ENCODE measurements at places on chromosomes 1 and 21. TPM values are rescaled to one million over a fixed set of nuclear protein-coding genes. Genes with fewer than 3 reads are reported as not detected.

DNA sequence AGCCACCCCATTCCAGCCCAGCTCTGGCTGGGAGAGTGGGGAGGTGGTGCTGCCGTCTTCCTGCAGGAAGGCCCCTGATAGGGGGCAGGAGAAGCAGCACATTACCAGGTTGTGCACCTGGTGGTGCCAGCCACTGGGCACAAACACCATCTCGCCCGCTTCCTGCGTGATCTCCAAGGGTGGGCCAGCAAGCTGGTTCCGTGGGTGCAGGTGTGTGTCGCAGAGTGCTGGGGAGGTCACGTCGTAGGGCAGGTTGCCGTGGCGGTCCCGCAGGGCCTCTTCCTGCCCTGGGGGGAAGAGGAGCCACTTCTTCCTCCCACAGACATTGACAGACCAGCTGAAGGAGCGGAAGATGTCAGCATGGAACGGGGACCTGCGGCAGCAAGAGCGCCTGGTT is 1.8 kb downstream of the JMJD4 start:
- DNase-seq: no peak

DNA sequence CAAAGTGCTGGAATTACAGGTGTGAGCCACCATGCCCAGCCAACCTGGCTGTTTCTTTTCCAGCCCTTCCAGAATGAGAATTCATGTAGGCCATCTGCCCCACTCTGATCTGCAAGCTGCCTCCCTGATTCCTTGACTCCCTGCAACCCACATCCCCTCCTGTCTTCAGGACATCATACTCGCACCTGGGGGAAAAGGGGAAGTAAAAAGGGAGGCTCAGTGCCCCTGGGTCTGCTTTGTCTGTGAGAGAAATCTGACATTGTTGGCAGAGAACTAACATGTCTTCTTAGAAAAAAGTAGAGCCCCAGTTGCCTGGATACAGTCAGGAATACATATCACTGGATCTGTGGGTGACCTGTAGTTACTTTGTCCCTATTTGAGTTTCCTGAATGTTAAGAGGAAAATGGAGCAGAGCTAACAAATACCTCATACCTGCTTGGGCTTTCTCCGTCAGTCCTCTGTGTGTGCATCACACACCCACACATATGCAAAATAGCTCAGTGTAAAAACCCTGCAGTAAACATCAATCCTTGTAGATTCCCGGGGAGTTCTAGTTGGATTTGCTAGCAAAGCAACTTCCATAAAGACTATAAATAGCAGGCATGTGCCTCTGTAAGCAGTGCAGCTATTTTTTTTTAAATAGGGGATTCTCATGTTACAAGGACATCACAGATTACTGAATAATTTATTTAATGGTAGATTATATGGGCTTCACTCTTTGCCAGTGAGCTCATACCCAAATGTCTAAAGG is 62.9 kb downstream of the TEX35 start:
- DNase-seq: no peak

- DNase-seq: no peak
Observed at GRCh38 chr1:246372559-246372958, 134.5 kb downstream of the SMYD3 start.

DNA sequence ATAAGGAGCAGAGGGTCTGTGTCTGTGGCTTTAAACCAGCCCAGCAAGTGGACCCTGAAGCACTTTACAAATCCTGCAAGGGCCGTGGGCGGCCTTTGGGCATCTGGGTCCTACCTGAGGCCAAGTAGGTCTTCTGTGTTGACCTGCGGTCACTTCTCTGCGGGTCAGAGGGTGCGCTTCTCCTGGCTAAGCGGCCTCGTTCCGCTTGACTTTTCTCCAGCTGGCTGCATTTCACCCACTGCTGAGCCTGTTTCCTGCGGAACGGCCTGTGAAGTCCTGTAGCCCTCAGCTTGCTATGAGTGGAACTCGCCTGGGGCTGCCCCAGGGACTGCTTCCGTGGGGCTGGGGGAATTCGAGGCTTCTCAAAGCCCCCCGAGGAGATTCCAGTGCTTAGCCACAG is 43.3 kb downstream of the SLC37A1 start:
- no peak for DNase-seq

GRCh38 chr21:15160136-15160535 is 95.3 kb upstream of the NRIP1 start:
- DNase-seq: no peak

DNA sequence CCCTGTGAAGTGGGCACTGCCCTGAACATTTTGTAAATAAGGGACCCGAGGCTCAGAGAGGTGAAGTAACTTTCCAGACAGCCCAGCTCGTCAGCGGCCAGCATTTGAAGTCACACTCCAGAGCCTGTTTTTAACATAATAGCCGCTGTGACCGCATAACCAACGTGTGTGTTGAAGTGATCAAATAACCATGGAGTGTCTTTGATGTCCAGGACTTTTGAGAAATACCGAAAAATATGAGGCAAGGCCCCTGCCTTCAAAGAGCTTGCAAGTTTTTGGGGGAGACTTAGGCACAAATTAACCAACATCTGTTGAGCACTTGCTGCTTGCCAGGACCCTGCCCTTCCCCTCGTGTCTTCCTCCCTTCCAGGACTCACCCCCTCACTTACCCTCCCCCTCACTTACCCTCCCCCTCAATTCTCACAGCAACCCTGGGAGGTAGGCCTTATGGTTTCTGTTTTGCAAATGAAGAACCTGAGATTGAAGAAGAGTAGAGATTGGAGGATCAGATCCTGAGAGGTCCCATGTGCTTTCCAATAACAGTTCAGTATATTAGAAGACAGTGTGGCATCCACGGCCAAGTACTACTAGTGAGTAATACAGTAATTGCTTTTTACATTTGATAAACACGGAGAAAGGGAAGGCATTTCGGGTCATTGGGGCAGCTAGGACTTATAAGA is 1.3 kb upstream of the SLC16A1 start:
- peak; percentile 68 for DNase-seq

DNA sequence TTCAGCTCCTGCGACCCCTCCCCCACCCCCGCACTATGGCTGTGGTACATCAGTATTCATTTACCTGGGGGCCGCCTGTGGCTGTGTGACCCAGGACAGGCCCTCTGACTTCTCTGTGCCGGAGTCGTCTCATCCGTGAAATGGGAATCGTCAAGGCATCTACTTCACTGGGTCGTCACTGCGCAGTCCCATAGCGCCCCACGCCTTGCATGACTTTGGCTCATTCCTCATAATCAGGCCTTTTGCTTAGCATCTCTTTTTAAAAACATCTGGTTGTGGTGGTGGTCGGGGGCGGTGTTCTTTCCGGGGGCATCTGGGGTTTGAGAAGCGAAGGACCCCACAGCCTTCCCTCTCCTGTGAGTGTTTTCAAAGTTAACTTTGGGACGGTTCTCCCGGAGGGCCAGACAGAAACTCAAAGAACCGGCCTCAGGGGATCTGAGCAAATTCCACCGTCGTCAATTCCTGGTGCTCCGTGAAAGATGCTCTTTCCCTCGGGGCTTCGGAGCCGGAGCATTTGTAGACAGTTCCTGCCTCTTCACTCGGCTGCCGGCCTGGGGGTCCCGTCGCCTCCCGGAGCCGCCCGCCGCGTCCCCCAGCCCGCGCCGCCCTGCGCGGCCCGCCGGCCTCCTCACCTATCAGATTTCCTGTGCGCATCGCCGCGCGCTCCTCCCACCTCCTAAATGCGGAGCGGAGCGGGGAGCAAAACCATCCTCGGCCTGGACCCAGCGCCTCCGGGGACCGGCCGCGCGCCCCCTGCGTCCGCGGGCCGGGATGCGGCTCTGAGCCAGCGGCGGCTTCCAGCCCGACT is at the start of gene B3GALT5:
Gene B3GALT5 (plus strand): TSS at position 708 of the 808 bp plus-strand sequence. CDS start 47,620 bp downstream, outside the sequence.
- DNase-seq: no peak

DNA sequence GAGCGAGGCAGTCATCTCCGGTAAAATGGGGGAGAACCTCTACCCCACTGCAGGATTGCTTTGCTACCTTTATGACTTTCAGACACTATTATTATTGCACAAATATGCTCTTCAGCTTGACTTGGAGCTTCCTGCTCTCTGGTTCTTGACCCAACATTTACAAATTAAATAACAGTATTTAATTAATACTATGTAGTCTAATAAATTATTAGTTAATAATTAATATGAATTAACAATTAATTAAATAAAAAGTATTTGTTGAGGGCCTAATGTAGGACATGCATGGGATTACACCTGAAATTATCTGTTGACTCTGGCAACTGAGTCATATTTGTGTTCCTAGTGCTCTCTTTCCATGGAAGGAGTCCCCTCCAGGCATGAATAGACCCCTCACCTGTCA is 359.9 kb downstream of the SIPA1L2 start:
- no peak for DNase-seq

- DNase-seq: no peak
Observed at GRCh38 chr21:35333831-35334618, 284.9 kb upstream of the RUNX1 start.

DNA sequence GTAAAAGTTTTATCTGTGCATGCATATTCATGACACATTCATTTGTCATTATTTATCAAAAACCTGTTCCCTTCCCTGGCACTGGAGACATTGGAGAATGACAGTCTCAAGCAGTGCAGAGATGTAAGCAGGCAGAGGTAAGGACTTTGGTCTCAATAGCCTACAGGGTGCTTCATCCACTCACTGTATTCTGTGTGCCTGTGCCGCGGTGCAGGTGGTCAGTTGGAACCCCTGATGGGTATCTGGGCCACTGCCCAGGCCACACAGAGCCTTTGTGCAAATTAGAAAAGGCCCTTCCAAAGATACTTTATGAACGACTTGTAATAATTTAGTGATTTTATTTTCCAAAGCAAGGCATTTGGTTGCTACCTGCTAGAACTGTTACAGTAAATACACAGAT is 44.0 kb downstream of the CDC42 start:
- DNase-seq: no peak

GRCh38 chr21:42247716-42248115 is 28.8 kb downstream of the ABCG1 start:
- no peak for DNase-seq

GRCh38 chr1:99623554-99623953 is 22.4 kb upstream of the PALMD start:
- no peak for DNase-seq

DNA sequence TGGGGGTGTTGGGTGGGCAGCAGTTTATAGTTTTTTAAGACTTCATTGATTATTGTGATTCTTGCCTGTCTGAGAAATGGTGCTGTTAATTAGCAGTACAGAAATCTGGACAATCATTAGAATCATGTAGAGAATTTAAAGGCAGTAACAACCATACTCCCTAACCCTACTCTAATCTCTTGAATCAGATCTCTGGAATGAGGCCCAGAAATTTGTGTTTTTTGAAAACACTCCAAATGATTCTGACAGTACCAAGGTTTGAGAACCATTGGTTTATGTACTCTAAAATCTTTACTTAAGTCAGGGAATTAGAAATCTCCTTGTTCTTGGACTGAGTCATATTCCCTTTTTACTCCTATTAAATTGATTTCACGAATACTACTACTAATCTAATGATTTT is 24.0 kb downstream of the FNBP1L start:
- no peak for DNase-seq

DNA sequence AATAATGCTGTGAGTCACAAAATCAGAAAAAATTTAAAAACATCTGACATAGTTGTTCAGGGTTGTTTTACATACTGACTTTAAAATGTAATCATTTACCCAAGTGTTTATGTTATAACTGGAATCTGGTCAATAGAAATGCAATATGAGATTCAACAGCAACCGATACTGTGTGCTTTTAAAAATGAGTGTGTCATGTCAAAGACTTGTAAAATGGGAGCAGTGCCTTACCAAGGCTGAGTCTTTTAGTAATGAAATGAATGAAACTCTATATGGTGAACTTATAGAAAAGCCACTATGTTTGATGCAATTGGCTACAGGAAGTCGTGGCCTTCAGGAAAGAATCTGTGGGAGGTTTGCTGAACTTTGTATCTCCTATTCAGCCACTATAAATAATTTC is 570.2 kb downstream of the DPYD start:
- DNase-seq: no peak

DNA sequence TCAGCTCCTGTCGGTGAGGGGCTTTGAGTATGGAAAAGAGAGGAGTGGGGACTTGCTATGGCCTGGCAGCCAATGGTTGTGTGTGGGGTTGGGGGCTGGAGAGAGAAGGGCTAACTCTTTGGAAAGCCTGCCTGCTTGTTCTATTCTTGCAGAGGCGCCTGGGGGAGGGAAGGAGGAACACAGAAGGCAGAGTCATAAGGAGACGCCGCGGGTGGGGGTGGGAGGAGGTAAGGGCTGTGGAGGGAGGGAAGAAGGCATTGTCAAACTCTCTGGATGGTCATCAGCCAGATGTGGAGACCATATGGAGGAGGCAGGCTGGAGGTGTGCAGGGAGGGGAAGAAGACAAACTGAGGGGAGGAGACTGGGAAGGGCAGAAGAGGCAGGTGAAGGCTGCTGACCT is 70.0 kb downstream of the PLXNA2 start:
- DNase-seq: no peak

GRCh38 chr1:209672705-209673630 is 2.2 kb upstream of the G0S2 start:
- DNase-seq: peak; percentile 60

- no peak for DNase-seq
Observed at GRCh38 chr1:174884038-174884437, 115.7 kb upstream of the CACYBP start.

DNA sequence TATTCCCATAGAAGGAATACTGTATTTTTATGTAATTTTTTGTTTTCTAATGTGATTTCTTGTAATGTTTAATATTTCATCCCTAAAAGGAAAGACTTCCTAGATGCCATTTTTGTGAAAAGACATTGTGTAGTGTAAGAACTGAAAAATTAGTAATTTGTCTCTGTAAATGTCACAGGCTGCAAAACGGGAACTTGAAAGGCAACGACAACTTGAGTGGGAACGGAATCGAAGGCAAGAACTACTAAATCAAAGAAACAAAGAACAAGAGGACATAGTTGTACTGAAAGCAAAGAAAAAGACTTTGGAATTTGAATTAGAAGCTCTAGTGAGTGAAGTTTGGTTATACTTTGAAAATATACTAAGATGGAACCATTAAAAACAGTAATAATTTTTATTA is 132.2 kb downstream of the ITSN1 start:
- DNase-seq: no peak

- no peak for DNase-seq
Observed at GRCh38 chr1:160103658-160104408, 5.4 kb upstream of the IGSF8 start.

DNA sequence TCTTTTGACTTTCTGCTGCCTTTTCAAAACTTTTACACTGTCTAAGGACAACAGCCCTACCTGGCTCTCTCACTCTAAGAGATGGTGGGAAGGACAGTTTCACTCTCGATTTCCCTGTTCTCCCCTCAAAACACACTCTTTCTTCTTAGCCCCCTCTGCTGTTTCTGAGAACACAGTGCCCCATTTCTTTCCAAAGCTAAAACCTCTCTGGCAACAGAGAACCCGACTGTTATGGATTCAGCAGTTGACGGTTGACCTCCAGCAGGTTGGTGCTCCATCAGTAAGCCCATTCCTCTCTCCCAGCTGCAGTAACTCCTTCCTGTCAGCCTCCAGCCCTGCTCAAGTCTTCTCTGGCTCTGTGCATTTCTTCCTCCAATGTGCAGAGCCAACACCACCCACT is 88.2 kb upstream of the ABCD3 start:
- no peak for DNase-seq

Gene AGMAT
- total RNA-seq: 10.3 TPM

Gene CRNN
- total RNA-seq: not detected

Gene RIPPLY3
- total RNA-seq: 0.10 TPM

Gene RAB7B
- not detected for total RNA-seq

Gene RAB13
- 6.5 TPM for total RNA-seq

Gene FAM151A
- total RNA-seq: not detected
